ENCODE measurements at places on chromosomes 7 and 10.

- DNase-seq: peak; percentile 72
Measured at GRCh38 chr10:68202960-68203353, 29.0 kb downstream of the ATOH7 start.

DNA sequence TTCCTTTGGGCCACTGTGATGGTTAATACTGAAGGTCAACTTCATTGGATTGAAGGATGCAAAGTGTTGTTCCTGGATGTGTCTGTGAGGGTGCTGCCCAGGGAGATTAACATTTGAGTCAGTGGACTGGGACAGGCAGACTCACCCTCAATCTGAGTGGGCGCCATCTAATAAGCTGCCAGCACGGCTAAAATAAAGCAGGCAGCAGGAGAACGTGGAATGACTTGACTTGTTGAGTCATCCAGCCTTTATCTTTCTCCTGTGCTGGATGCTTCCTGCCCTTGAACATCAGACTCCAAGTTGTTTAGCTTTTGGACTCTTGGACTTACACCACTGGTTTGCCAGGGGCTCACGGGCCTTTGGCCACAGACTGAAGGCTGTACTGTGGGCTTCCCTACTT, 1046.9 kb downstream of the TYW1 start:
- DNase-seq: peak; percentile 32

DNA sequence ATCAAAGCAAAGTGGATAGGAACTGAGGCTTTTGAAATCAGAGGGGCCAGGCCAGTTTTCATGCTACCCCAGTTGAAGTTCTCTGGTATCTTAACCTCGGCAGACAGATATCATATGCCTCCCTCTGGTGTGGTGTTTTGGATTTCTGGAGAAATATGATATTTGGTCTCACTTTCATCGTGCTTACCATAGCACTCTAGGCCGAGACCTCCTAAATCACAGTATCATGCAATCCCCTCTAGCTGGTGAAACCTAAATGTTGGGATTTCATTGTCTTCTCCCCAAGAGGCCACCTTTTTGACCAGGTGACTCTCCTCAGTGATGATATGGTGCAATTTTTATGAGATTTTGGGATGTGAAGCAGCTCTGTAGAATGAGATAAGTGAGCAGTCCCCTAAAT, 183.5 kb downstream of the CREB5 start:
- no peak for DNase-seq

GRCh38 chr7:97639036-97639435, 92.8 kb upstream of the TAC1 start:
- DNase-seq: no peak

- DNase-seq: no peak
Measured at GRCh38 chr10:62195675-62195926, 73.0 kb downstream of the RTKN2 start.

GRCh38 chr10:61764486-61764885, 101.8 kb downstream of the CABCOCO1 start:
- DNase-seq: no peak
